ENCODE measurements at places on chromosomes 16 and 17.

DNA sequence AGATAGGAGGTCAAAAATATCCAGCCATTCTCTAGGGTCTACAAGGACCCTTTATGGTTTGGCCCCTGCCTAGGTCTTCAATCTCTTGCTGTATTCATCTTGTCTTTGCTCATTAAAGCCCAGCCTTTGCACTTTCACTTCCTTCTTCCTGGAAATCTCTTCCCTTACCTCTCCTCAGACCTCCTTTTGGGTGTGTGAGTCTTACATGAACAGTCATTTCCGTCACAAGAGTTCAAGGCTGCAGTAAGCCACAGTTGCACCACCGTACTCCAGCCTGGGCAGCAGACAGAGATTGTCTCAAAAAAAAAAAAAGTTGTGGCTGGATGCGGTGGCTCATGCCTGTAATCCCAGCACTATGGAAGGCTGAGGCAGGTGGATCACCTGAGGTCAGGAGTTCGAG is 6.0 kb upstream of the ATP1B2 start:
- no peak for DNase-seq

DNA sequence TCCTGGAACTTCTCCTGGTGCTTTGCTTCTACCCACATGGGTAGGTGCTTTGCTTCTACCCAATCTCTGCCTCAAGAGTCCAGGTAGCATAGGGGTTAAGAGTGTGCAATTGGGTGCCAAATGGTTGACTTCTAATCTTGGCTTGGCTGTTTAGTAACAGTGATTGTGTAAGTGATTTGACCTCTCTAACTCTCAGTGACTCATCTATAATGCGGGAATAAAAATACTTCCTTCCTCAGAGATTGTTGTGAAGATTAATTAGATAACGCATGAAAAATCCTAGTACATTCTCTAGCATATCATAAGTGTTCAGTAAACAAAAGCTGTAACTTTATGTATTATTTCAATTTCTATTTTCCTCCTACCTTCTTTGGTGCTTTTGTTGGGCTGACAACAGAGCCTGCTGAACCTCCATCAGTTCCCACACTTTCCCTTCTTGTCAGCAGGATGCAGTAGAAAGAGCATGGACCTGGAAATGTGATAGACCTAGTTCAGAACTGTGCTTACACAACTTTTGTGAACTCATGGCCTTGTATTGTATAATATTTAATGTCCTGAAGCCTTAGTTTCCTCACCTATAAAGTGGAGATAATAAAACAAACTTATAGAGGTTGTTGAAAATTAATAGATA is 72.9 kb upstream of the SMIM36 start:
- no peak for DNase-seq

GRCh38 chr17:73647301-73647695 is 3.1 kb upstream of the SDK2 start:
- no peak for DNase-seq

DNA sequence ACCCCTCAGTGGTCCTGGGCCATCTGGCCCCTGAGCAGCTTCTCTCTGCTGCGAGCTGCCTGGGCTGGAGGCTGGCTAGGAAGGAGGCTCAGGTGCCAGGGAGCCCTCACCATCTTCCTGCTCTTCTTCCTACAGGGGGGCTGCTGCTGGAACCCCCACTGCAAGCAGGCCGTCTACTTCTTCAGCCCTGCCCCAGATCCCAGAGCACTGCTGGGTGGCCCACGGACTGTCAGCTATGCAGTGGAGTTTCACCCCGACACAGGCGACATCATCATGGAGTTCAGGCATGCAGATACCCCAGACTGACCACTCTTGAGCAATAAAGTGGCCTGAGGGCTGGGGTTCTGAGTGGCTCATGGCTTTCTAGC is 46.1 kb downstream of the PRMT7 start:
- no peak for DNase-seq

DNA sequence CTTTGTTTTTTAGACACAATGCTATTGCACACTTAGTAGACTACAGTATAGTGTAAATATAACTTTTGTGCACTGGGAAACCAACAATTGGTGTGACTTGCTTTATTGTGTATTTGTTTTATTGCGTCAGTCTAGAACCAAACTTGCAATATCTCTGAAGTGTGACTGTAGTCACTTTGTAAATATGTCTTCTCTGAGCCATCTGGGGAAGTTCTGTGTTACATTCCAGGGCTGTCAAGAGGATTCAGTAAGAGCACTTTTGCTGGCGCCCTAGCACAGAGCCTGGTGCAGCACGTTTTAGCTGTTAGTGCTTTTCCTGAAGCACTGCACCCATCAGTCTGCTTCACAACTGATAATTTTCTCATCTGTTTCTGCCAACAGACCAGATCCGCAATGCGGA is 73.2 kb downstream of the NT5M start:
- DNase-seq = no peak

- DNase-seq = no peak
These were observed 83.3 kb downstream of the NLK start for GRCh38 chr17:28125526-28126378.
